Hematopoietic multipotent progenitor cell treated with erythropoietin and hydrocortisone succinate and interleukin-3 and kit ligand, for 17 days (in vitro differentiated cells): ENCODE measurements at places on chromosomes 3 and 15.

DNA sequence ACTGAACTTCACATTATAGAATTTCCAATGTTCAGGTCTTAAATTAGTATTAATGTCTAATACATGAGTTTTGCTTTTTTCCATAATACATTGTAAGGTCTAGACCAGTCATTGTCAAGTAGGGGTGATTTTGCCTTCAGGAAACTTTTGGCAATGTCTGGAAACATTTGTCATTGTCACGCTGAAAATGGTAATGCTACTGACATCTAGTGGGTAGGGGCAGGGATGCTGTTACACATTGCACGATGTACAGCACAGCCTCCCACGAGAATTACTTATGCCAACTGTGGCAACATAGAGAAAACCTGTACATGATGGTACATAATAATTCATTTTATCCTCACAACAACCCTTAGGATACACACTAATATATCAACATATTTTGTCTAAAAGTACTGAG is 384.1 kb downstream of the CADM2 start:
- no peak for DNase-seq

DNA sequence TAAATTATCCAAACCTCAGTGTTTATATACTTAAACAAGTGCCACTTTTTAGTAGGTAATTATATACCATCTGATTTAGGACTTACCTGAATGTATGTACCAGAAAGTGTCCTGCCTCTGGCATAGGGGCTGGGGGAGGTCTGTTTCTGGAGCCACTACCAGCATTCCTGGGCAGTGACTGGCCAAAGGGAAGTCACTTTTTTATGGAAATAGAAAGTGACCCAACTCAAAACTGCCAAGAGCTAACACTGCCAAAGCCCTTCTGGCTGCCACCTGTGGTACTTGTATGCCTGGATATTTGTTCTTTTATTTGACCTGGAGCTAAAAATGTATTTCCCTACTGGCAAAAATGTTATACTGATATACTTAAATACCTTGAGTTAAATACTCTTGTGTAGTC is 42.7 kb downstream of the ESYT3 start:
- DNase-seq: no peak

DNA sequence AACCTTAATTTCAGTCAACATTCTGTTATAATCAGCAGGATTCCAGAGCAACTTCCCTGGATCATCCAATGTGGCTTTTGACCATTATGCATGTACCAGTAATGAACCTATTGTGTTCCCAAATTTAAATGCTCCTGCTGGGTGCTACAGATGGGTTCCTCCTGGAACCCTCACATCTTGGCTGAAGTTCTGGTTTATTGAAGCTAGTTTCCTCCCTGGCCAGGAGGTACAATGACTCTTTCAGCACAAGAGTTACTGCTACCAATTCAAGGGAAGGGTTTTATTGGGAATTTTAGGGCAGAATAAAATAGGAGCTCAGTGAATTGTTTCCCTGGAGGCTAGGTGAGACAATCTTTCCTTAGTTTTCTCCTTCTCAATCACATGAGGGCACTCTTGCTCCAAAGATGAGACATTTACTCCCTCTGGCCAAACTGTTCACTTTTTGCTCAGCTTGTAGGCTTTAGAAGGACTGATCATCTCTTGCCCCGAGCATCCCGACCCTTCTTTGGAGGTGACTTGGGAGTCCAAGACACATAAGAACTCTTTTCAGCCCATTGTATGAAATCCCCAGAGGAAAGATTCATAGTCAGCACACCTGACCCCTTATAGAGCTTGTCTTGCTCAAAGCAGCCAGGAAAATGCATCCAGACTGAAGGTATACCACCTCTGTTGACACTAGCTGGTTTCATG is 8.8 kb upstream of the NPHP3 start:
- no peak for DNase-seq

DNA sequence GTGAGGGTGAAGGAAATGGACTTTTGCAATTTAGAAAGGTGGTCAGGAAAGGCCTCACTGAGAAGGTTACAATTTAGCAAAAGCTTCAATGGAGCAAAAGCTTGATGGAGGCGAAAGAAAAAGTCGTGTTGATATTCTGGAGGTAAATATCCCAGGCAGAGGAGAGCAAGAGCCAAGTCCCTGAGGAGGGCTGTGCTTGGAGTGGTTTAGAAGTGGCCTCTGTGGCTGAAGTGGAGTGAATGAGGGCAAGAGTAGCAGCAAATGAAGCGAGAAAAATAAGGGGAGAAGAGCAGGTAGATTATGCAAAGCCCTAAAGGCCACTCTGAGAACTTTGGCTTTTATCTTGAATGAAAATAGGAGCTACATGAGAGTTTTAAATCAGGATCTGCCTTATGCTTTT is 54.1 kb downstream of the GUCA1C start:
- DNase-seq: no peak

DNA sequence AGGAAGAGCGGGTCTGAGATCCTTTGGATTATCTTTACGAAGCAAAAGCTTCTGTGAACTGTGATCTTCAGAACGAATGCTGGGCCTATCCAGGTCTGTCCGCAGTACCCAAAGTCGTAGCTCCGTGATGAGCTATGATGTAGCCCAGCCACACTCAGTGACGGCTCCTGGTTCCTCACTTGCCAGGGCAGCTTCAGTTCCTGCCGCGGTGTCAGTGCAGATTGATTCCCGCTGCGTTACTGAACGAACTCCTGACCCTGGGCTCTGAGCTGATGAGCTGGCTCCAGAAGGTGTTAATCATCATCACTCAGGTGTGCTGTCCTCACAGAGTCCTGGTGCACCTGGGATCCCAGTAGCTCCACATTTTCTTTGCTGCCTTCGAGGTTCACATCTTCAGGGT is 45.0 kb downstream of the TMEM44 start:
- no peak for DNase-seq
